ENCODE measurements at places on chromosomes 4 and X.

DNA sequence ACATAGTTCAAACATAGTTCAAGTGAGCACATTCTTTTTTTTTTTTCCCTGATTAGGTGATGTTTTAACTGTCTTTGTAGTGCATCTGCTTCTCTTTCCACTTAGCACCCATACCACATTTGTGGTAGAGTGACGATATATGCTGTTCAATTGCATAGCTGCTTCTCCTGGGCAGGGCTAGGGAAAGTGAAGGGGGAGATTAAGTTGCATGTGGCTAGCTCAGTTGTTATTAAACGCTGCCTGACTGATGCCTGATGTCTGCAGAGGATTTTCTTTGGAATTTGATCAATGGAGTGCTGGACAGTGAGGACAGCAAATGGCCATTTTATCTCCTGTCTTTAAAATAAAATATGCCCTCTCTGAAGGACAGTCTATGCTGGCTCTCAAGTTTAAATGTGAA lies 63.7 kb downstream of the ANK2 start:
- no peak for DNase-seq

- no peak for DNase-seq
Observed at GRCh38 chrX:28586981-28587551, at the start of gene IL1RAPL1. Gene IL1RAPL1 (plus strand): TSS chrX:28587446.

GRCh38 chrX:72305286-72306084 lies at the start of gene CITED1:
Gene CITED1 (minus strand): TSS chrX:72305914. CDS start chrX:72302869, 3,045 bp downstream.
- peak; percentile 7 for DNase-seq

- no peak for DNase-seq
Observed at GRCh38 chr4:82780170-82780751, 18.3 kb downstream of the SCD5 start.

GRCh38 chrX:13419276-13419675 lies 99.4 kb upstream of the ATXN3L start:
- DNase-seq: no peak

GRCh38 chr4:141914746-141915145 lies 278.4 kb downstream of the IL15 start:
- DNase-seq: no peak

Data from CD4-positive, alpha-beta T cell treated with Interleukin-6 for 4 hours (primary cell).